Aorta (tissue), 5 donors: ENCODE measurements at places on chromosomes 6 and 20.

DNA sequence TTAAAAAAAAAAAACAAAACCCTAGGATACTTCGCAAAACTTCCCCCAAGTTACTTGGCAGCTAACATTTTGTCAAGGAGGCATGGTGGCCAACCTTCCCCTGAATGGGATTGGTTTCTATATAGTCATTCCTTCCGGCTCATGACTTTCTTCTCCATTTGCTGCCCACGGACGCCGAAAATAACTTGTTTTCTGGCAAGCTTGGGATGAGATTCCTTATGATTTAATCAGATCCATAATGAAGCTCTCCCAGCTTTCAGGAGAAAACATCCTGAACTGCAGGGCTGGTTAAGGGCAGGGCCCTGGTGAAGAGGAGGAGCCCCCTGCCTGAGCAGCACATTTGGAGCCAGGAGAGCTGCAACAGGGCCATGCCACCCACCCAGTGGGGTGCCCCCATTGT is 49.9 kb downstream of the PPP1R16B start:
- DNase-seq: peak; percentile 43

DNA sequence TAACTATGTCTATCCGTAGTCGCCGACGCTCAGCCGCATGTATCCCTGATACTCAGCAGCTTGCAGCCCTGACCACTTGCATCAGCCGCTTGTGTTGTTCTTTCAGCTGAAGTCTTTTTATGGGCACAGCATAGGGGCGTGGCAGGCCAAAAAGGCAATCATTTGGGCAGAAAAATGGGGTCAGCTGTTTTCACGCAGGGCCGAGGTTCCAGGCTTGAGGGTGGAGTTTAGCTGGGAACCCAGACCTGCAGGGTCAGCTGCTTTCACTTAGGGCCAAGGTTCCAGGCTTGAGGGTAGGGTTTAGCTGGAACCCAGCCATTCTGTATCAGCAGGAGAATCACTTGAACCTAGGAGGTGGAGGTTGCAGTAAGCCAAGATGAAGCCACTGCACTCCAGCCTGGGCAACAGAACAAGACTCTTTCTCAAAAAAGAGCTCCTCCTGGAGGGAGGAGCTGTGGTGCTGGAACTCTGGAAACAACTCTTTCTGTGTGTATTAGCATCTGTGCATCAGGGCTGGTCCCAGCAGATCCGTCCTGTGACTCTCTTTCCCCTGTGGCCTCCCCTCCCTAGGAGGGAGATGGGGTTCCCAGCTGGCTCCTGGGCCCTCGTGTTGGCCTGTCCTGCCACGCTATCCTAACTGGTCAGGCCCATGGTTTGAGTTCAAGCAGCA is 56.9 kb upstream of the PRND start:
- DNase-seq: no peak

- DNase-seq: no peak
Observed at GRCh38 chr20:57991211-57991881, 237.1 kb downstream of the ANKRD60 start.

DNA sequence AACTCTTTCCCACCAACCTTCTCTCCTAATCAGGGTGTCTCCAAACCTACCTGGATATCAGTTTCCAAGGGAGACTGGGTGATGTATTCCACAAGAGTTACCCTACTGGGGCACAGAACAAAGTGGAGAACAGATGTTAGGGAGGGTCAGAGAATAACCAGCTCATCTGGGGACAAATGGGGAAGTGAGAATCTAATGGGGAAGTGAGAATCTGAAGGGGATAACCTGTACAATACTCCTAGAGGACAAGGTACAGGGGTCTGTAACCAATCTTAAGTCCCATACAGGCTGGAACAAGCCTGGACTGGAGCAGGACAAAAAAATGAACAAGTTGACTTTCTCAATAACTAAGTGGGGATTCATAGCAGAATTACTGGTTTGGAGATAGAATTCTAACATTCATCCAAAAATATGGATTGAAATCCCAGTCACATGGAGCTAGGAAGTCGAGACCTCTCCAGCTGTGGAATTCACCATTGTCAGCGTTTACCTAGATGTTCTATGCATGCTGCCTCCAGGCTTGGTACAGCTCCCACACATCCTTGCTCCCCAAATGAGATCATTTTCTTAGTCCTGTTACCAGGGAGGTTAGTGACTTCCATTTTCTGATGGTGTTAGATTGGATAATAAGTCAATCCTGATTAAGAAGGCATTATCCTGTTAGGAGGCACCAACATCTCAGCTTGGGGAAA is 214.8 kb upstream of the MOCS1 start:
- no peak for DNase-seq

DNA sequence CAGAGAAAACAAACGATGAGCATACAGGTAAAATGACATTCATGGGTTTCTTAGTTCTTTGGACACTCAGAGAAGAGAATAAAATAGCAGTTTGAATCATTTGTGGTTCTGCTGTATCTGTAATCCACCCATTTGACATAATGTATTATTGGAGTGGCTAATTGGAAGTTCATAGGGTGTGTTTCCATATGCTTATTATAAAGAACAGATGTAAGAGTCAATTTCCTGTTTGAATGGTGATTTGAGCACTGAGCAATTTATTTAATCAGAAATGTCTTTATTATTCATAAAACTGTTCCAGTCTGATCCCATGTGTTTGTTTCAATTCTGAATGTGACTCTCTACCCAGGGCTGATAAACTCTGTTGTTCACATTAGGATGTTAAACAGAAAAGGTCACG is 939.1 kb downstream of the KIF16B start:
- no peak for DNase-seq

- no peak for DNase-seq
Observed at GRCh38 chr6:71349976-71350615, 61.5 kb downstream of the OGFRL1 start.

DNA sequence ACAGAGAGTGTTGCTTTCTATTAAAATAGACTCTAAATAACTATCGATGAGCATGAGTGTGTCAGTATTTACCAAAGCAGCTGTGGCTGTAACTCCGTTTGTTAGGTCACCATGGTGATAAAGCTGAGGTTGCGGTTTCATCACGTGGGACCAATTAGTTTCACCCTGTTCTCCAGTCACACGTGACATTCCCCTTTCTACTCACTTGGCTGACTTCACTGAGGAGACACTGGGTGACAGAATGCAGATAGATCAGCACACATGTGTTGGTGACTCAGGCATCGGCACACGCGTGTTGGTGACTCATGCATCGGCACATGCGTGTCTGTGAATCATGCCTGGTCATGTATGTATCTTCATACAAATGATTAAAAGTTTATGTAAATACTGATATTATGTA is 285.4 kb downstream of the THBS2 start:
- DNase-seq: no peak

GRCh38 chr6:116074732-116075390 is 14.2 kb upstream of the FRK start:
- no peak for DNase-seq

DNA sequence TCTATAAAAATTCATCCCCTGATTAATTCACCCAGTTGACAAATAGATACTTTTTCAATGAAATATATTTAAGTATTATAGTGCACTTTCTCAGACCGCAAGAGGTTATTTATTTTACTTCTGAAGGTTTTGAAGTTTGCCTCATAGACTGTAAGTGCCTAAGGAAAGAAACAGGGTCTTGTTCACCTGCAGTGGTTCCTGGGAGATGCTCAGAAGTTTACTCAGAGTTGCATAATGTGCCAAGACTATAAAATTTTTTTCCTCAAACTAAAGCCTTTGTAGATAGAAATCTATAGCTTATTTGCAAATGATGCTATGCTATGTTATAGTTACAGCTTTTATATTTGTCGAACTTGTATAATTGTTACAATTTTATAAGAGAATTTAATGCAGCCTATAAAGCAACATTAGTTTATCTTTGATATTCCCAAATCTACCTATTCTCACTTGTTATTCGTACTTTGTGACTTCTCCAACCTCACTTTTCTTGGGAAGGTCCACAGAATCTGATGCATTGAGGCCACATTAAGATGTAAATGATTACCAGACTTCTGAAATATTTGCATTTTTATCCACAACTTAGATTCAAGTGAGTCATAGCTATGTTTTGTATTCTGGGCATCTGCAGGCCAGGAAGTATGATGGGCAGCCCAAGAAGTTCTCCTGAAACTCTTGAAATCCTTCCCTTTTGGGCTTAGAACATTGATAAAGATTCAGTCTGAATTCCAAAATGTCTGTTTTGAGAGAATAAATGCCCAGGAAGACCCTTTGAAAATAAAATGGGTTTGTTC is 35.7 kb downstream of the KCNQ5 start:
- no peak for DNase-seq

DNA sequence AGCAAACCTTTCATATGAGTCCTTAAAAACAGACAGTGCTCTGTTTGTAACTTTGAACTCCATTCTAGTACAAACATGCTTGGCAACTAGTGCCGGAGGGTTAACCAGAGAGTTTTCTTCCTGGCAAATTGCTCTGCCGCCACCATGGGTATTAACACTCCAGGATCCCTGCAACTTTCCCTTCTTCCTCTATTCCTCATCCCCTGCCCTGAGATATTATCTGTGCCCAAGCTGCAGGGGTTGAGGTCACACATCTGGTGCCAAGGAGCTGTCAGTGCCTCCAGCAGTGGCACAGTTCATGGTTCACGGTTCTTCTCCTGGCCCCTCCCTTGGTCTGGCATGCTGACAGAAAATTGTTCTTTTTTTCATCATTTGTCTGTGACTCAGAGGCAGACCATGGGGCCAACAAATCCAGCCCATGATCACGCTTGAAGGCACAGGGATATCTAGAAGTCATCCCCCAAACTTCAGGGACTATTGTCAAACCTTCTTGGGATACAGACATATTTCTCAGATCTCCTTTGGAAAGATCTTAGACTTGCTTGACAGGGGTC is 77.5 kb downstream of the ATXN1 start:
- no peak for DNase-seq

- DNase-seq: no peak
Observed at GRCh38 chr20:47389867-47390347, 33.4 kb upstream of the ZMYND8 start.

DNA sequence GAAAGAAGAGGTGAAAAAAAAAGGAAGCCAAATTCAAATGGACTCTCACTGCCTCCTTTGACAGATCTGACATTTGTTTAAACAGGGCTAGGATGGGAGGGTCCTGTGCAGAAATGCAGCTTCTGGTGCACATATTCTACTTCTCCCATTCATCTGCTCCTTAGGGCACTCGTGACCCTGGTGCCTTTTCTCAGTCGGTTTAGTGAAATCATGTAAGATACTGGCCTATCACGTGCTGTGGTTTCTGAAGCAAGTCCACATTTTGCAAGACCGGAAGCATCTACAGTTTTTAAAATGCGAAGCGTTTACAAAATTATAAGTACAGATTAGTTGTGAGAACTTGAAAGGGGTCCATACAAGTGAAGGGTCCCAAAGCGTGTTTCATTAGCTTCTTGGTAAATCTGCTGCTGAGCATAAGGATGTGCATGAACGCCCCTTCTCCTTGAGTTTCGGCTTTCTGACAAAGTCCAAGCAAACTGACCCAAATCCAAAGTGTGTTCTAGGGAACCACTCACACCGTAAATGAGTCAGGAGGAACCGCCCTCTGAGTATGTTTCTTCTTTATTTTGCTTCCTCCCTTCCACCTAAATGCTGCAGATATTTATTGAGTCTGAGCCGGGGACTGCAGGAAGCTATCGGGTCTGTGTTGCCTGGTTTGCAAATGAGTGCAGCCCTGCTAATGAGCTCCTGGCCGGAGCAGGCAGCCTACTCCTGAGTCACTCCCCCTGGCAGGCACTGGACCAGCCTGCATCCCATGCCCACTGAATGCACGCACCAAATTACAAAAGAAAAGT is 323.8 kb upstream of the JARID2 start:
- no peak for DNase-seq

GRCh38 chr20:54681869-54682268 is 206.5 kb downstream of the DOK5 start:
- DNase-seq: no peak

- DNase-seq: peak; percentile 65
Observed at GRCh38 chr6:41157323-41157722, 3.2 kb upstream of the TREML1 start.

GRCh38 chr6:42029062-42029685 is 21.1 kb upstream of the TAF8 start:
- DNase-seq: no peak
